ENCODE measurements at places on chromosomes 2 and 18.

GRCh38 chr2:222353993-222354392, 55.2 kb upstream of the PAX3 start:
- DNase-seq, result no peak

GRCh38 chr2:1588978-1589621, 155.2 kb downstream of the PXDN start:
- no peak for DNase-seq

DNA sequence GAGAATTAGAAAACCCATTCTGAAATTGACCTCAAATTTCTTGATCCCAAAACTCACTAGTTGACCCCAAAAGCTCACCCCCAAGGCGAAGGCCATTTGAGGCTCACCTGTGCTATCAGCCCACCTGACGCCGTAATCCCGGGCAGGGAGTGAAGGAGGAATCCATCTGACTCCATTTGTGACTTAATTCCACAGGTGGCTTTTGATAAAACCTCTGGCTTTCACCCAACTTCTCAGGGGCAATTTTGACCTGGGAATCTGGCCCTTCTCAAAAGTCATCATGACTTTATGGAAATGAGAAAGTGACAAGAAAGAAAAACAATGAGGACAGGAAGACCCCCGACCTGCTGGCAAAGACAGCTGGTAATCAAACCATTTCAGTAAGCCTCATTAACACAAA, 86.9 kb upstream of the SALL3 start:
- DNase-seq, result no peak

GRCh38 chr2:8527031-8527430, 154.8 kb upstream of the ID2 start:
- DNase-seq, result no peak

GRCh38 chr18:79856119-79857007, 58.6 kb downstream of the KCNG2 start:
- DNase-seq, result no peak

DNA sequence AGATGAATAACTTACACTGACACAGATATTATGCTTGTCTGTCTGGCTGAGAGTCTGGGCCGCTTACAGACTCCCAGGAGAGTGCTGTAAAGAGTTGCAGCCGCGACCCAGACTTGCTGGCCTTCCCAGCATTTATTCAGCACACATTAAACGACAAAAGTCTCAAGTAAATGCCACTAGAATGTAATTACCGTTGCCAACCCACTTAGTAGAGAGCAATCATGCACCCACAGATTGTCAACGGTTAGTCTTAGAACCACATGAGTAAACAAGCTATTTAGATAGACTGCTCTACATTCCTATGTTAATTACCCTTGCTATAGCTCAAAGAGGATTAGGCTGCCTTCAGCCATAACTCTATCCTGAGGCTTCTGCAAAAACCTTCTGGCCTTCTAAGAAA, 47.8 kb upstream of the C2orf74 start:
- no peak for DNase-seq

All from Caco-2 (cell line).